ENCODE measurements at places on chromosomes 12 and 14.

DNA sequence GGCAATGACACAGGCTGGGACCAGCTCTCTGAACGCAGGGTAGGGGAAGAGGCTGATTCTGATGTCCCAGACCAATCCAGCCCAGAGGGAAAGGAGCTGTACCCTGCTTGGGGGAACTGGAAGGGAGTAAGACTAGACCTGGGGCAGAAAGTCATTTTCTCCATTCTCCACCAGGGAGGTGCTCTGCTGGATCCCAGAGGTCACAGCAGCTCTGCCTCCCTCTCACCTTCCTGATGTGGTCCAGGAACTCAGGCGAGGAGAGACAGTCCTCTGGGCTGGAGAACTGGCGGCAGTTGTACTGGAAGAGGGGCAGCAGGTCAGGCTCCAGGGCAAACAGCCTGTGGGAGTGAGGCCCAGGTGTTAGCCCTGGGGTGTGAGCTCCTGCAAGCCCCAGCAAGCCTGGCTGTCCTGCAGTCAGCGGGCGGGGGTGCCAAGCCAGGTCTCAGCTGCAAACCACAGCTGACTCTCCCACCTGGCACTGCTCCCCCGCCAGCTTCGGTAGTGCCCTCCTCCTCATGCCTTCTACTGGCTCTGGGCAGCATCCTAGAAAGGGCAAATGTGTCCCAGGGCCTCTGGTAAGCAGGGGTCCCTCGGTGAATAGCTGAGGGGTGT, 1.9 kb downstream of the NGB start:
- DNase-seq, result no peak

DNA sequence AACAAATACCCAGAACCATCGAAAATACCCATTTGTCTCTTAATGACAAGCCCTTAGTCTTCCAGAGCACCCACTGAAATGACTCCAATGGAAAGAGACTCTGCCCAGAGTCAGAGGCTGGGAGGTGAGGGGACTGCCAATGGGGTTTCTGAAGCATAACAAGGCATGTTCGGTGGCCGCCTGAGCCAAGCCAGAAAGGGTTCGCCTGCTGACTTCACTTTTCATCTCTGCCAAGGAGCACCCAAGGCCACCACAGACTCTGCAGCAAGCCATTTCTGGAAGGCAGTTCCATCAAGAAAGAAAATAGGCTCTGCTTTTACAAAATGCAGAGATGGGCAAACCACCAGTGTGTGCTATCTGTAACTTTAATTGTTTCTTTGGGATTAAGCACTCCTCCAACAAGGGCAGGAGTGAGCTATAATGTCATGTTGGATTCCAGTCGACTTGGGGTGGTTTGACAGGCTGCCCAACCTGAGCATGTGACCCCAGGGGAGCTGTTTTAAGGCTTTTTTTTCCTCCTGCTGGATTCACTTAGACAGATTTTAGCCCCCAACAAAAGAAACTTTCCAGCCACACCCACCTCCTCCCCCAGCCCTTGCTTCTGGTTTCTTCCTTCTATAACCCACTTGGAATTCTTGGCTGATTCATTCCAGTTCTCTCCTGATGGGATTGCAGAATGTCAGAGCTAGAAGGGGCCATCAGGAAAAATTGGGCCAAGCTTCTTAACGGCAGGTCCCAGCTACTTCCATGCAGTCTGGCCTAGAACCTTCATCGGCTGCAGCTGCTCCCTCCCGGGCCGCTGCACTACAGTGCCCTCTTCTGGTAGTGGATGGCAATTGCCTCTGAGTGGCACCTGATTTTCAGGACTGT, 24.1 kb downstream of the CKAP4 start:
- DNase-seq, result peak; percentile 59

DNA sequence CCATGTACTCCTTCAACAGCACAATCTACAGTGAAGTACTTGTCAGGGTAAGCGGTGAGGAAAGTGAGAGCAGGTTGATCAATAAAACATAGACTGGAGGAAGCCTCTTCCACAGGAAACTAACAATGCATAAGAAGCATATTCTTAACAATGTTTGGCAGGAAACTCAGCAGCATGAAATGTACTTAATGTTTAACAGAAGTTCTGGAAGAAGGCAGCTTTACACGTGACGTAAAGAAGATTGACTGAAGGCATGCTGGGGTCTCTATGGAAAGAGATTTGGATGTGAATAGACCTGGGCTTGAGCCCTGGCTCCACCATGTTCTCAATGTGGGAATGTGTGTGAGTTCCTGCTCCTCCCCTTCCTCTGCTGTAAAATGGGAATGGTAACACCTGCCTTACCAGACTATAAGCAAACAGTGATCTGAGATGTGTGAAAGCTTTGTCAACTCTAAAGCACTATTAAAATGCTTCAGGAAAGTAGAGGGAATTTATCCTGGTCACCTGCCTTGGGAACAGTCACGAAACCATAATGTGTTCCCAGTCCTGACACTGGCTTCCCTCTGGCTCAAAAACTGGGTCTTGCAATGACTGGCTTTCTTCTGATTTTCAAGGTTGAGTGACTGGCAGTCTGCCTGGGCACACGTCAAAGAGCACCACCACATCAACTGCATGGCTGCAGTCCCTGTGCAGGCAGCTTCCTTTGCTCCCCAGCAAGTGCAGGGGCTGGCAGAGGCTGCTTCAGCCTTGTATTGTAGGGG, 384.6 kb downstream of the APAF1 start:
- no peak for DNase-seq

DNA sequence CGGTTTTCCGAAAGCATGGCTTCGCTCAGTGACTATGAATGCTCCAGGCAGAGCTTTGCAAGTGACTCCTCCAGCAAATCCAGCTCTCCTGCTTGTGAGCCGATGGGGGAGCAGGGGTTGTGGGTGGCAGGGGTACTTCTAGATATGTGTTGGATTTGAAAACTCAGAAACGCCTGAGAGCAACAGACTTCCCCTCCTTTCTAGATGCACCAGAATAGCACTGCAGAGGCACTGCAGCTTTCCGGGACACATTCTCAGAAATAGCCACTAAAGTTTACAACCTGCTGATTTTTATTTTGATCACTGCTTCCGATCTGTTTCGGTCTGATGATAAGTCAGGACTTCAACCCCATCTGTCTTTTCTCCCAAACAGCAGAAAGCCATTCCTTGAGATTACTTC, 8.6 kb downstream of the TCP11L2 start:
- DNase-seq, result no peak

DNA sequence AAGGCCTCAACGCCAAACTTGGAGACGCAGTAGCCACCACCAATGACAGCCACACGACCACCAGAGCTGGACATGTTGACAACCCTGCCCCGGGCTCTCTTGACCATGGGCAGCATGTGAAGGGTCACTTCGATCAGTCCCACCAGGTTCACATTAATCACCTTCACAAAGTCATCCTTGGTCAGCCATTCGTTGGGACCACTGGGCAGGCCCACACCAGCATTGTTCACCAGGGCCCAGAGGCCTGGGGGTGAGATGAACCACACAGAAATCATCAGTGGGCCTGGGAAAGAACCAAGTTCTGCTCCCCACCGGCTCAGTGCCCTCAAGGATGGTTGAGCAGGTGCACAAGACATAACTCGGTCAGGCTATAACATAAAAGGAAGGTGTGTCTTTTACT, 4.0 kb downstream of the SDR9C7 start:
- DNase-seq, result no peak

Measured in activated effector memory CD4-positive, alpha-beta T cell treated with Interleukin-2 at 50 U/mL for 16 hours (primary cell).